ENCODE measurements at places on chromosomes 3 and 15. TPM values are rescaled to one million over a fixed set of nuclear protein-coding genes. Genes with fewer than 3 reads are reported as not detected.

GRCh38 chr15:73680549-73680948 is 3.6 kb upstream of the CD276 start:
- DNase-seq = no peak

DNA sequence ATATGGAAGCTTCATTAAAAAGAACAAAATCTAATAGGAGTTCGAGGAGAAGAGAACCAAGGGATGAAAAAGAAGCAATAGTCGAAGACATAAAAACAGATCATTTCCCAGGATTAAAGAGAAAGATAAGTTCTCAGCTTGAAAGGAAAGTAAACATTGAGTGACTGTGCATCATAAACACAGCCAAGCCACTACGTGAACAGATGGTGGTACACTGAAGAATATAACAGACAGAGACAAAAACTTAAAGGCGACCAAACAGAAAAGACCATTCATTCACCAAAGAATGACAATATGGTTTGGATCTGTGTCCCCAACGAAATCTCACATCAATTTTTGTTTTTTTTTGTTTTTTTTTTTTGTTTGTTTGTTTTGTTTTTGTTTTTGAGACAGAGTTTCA is 210.8 kb upstream of the LINGO1 start:
- DNase-seq = no peak

HGD gene
- total RNA-seq = not detected

GRCh38 chr15:64779024-64779423 is 3.6 kb upstream of the RBPMS2 start:
- no peak for DNase-seq

TUSC7 gene
- total RNA-seq = not detected

DNA sequence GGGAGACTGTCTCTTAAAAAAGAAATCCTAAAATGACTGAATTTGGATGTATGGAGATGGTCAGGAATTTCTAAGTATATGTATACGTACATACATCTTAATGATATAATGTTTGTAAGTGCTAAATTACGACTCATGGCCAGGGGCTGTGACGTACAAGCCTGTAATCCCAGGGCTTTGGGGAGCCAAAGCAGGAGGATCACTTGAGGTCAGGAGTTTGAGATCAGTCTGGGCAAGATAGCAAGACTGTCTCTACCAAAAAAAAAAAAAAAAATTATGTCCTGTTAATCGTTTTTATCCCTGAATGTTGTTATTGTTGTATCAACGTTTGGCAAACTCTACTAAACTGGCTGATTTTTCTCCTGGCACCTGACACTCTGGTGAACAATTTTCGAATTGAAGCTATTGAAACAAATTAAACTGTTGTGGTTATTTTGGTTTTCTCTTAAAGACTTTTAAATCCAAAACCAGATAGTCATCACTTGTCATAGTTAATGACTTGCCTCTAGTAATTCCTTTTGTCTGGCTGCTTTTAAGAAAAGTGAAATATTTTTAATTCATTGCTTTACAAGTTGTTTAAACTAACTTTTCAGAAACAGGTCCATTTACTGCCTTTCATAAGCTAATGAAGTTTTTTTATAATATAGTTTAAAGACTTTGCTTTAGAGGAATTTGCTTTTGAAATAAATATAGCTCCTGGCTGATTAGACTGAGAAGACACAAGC is 7.0 kb downstream of the MORF4L1 start:
- no peak for DNase-seq

CX3CR1 gene
- total RNA-seq = 1.5 TPM

DNA sequence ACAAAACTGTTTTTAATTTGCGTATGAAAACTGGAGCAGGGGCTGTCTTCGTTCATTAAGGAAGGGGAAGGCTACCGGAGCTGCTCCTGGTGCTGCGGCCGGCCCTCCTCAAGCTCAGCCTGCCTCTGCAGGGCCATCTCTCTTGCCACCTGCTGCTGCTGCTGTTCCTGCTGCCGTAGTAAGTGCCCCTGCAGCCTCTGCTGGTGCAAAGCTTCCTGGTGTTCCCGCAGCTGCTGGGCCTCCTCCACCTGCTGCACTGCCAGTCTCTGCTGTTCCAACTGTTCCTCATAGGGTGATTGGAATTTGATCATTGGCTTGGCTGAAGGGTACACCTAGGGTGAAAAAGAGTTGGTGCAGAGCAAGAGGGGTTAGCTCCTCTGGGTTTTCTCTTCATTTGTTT is 66.0 kb downstream of the GOLIM4 start:
- DNase-seq = no peak

- DNase-seq = no peak
Observed at GRCh38 chr3:8777978-8778267, 8.5 kb upstream of the OXTR start.

SEMA6D gene
- total RNA-seq = 16.5 TPM

- DNase-seq = no peak
Observed at GRCh38 chr3:45413172-45413765, 24.9 kb downstream of the LARS2 start.

DNA sequence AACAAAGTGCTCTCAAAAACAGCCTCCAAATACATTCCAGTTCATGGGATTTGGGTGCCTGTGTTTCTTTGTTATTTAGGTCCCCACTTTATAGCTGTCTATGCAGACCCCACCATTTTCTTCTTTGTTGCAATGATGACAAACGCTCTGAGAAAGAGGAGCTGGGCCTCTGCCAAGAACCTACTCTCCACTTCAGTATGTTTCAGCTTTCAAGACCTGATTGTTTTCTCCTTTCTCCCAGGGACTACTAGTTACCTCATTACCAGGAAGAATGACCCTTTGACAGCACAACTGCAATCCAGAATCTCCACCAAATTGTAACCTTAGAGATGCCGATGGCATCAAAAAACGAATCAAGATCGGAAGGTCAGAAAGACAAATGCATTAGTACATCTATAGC is 236.8 kb downstream of the MEIS2 start:
- DNase-seq = no peak

DNA sequence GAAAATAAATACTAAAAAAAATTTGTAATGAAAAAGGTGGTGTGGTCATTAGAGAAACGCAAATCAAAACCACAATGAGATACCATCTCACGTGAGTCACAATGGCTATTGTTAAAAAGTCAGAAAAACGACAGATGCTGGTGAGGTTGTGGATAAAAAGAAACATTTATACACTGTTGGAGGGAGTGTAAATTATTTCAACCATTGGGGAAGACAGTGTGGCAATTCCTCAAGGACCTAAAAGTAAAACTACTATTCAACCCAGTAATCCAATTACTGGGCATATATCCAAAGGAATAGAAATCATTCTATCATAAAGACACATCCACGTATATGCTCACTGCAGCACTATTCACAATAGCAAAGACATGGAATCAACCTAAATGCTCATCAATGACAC is 120.3 kb downstream of the MYO9A start:
- no peak for DNase-seq

DNA sequence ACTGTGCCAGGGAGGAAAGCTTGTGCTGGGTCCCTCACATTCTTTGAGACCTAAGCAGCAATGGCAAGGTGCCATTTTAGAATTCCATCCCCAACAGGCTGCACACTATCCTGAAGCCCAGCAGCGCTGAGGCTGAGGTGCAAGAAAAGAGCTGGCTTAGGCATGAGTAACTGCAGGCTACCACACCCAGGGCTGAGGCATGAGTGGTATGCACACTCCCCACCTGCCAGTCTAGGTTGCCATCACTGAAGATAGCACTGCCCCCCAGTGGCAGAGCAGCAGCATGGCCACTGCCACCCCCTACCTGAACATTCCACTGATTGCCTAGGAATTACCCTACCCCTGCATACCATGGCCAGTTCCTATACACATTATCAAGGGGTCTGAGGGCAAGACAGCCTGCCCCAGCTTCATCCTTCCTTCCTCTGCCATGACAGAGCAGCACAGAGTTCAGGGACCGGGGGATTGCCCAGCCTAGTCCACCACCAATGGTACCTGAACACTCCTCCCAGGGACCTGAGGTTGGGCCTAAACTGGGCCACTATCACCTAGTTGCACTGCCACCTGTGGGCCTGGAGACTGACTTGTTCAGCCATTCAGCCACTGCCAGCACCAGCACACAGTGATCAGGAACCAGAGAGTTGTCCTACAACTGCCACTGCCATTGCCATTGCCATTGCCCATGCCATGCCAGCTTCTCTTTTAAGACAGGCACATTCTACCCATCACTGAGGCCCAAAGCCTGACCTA is 129.8 kb downstream of the SATB1 start:
- peak; percentile 43 for DNase-seq

DNA sequence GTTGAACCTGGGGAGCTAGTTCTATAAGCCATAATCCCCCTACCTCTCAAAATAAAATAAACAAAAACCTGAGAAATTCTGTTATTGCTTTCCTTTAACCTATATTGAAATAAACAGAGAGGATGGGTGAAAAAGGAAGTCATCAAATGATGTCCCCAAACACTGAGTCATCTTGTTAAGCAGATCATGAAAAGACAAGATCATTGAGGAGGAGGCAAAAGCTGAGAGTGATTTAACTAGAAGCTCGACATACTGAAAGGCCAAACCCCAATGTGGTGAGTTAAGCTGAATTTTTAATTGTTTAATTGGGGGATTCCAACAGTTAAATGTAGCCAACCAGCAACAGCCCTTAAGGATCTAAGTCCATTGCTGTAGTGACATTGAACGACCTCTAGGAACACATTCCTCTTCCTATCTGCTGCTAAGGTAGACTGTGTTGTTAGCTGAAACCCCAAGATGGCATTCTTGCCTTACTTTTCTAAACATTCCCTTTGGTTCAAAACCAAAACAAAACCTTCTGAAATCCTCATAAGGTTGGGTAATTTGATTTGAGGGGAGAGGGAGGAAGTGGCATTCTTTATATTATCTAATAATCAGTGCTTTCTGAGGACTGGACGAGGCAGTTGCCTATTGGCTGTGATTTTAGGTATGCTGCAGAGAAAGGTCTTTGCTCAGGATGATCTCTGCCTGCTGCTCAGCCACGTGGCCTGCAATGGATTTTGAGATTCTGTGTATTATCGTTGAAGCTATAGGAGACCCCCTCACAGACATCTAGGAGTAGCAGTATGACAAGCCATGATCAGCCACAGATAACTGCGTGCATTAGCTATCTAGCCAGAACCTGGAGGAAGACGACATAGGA is 62.7 kb upstream of the BNIP2 start:
- DNase-seq = no peak

DNA sequence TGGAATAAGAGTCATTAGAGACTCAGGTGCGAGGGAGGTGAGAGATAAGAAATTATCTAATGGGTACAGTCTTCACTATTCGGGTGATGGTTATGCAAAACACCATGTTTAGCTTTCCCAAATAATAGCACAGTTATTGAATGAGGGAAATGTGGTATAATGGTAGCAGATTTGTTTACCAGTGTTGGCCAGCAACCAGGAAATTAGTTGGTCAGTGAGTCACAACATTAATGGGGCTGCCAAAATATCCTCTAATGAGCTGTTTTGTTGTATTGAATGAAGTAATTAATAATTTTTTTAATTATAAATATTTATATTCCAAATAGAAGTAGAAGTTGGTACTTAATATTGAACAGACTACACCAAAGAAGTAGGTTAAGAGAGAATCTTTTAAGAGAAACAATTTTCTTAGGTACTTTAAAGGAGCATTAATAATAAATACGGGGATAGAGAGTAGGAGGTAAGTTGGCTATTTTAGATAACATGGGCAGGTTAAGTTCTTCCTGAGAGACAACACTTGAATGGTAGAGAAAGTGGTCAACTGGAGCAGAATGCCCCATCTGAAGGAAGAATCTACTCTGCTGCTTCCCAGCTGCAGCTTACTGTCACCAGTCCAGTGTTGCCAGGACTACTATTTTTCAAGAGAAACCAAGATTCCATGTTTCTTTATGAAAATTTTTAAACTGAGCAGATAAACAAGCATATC is 218.8 kb downstream of the UBE2E2 start:
- DNase-seq = no peak
